SW 1271 (cell line): ENCODE measurements at places on chromosomes 16 and 17.

DNA sequence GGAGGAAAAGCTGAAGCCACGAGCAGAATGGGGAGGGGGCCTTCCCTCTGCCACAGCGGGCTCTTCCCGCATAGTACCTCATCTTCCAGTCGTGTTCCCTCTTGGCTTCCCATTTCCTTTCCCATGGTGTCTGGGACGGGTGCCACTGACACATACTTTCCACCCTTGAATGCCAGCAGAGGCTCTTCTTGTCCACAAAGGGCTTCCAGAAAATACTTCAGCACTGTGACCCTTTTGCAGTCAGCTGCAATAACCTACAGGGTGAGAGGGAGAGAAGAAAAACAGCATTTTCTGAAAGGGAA is 30.7 kb downstream of the HIC1 start:
- no peak for DNase-seq

DNA sequence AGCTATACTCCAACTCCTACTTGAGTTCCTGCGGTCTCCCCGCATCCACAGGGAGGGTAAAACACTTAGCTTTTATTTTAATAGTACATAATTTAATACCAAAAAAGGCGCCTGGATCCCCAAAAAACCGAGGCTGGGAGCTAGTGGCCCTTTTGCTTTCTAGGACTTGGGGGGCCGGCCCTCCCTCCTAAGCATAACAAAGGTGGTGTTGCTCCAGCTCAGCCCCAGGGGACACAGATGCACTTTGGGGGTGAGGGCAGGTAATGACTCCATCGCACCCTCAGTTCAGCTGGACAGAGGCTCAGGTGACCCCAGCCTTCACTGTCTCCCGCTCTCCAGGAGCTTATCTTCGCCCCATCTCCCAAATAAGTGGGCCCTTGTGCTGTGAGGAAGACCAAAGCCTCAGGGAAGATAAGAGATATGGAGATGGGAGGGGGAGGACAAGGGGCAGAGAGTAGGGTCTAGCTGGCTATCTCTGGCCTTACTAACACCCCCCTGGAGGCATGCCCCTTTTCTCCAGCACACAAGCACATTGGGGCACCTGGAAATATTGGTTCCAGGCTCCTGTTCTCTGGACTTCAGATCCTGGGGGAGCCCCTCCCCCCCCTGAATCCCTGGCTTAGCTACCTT is 2.8 kb upstream of the NHERF1 start:
- no peak for DNase-seq

DNA sequence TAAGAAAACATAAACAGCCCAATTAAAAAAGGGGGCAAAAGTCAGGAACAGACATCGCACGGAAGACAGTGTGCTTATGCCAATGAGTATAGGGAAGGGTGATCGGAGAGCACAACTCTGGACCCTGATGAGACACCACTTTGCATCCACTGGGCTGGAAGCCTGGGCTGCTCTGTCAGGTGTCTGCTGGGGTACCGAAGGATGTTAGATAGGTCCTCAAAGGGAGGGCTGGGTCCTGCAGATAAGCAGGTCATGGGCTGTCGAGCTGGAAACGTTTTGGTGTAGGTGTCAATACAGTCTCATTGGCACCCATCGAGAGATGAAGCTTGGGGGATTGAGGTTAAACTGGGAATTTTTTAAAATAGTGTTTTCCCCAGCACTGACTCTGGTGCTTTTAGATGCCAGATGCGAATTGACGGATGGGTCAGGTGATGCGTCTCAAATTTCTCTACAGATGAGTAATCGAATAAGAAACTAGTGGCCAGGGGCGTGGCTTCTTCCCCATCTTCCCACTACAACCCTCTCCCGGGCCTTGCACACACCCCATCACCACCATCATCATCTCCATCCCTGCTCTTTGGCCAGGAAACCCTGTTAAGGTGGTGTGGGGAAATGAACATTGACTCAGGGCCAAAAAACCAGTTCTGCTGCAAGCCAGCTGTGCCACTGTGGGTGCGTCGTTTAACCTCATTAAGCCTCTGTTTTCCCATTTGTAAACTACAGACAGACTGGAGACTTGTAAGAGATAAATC is 47.8 kb upstream of the IRF8 start:
- no peak for DNase-seq

- DNase-seq = no peak
These were observed 13.2 kb downstream of the GALK1 start for GRCh38 chr17:75751676-75752404.

GRCh38 chr17:30981531-30982519 is 11.0 kb downstream of the RNF135 start:
- no peak for DNase-seq
